ENCODE measurements at places on chromosomes 16 and 17. TPM values are rescaled to one million over a fixed set of nuclear protein-coding genes. Genes with fewer than 3 reads are reported as not detected.

Gene DDX19B
- 17.2 TPM for total RNA-seq

Gene ZPBP2
- total RNA-seq = not detected

Gene SETD1A
- total RNA-seq = 1.6 TPM

Gene CCT6B
- total RNA-seq = 0.32 TPM

Gene ABCA6
- total RNA-seq = 44.8 TPM

Gene HSD3B7
- total RNA-seq = 2.3 TPM

Gene PIK3R6
- total RNA-seq = not detected

Gene PRSS21
- not detected for total RNA-seq

Gene TMEM95
- total RNA-seq = not detected

Gene PPM1E
- total RNA-seq = not detected

Gene CNGB1
- not detected for total RNA-seq

Gene RAMP2
- 5.2 TPM for total RNA-seq

Gene CDRT4
- 0.65 TPM for total RNA-seq

Gene MT1H
- not detected for total RNA-seq

Gene FTSJ3
- total RNA-seq = 94.8 TPM

Gene PNMT
- total RNA-seq = not detected

Gene CHST4
- total RNA-seq = not detected

Gene EIF1
- 93.2 TPM for total RNA-seq
